ENCODE measurements at places on chromosomes 16 and 17.
A peak's percentile ranks its signal among the peaks of the same experiment; 100 is the strongest.

GRCh38 chr16:49800876-49801275 is 55.0 kb downstream of the ZNF423 start:
- no peak for DNase-seq

GRCh38 chr17:983921-984320 is 4.3 kb upstream of the NXN start:
- DNase-seq = no peak

- DNase-seq = peak; percentile 23
Measured at GRCh38 chr17:68057531-68057952, 22.0 kb downstream of the KPNA2 start.

- DNase-seq = no peak
Measured at GRCh38 chr17:42568341-42569111, 1.6 kb downstream of the MLX start.

DNA sequence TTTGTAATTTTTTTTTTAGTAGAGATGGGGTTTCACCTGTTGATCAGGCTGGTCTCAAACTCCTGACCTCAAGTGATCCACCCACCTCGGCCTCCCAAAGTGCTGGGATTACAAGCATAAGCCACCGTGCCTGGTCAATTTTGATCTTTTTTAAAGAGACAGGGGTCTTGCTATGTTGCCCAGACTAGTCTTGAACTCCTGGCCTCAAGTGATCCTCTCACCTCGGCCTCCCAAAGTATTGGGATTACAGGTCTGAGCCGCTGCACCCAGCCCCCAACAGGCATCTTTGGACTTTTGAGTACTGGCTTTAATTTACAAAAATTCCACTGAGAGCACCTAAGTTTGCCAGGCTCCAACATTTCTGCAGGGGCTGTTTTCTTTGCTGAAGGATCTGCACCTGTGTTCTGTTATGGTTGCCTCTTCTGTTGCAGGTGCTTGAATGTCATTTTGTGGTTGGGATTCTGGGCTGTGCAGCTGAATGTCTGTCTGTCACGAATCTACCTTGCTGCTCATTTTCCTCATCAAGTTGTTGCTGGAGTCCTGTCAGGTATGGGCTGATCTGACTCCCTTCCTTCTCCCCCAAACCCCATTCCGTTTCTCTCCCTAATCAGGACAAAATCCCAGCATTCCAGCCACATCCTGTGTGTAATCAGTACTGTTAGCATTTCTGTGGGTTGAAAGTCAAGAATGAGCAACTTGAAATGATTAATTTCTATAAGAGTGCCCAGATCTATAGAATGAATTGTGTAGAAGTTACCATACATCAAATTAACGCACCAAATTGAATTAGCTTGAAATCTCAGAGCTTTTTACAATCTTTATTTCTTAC is 8.5 kb downstream of the G6PC1 start:
- no peak for DNase-seq

DNA sequence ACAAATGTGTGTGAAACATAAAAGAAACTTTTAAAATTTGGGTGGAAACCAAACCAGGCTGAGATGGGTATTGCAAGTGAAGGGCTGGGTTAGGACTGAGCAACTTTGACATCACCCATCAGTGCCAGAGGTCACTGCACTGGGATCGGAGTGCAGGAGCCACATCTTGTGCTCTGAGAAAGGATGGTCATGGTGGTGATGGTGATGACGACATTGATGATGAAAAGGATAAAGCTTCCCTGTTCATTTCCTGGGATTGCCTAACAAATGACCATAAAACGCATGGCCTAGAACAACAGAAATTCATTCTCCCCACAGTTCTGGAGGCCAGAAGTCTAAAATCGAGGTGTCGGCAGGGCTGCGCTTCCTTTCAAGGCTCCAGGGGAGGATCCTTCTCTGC is 324.0 kb downstream of the MAF start:
- no peak for DNase-seq

DNA sequence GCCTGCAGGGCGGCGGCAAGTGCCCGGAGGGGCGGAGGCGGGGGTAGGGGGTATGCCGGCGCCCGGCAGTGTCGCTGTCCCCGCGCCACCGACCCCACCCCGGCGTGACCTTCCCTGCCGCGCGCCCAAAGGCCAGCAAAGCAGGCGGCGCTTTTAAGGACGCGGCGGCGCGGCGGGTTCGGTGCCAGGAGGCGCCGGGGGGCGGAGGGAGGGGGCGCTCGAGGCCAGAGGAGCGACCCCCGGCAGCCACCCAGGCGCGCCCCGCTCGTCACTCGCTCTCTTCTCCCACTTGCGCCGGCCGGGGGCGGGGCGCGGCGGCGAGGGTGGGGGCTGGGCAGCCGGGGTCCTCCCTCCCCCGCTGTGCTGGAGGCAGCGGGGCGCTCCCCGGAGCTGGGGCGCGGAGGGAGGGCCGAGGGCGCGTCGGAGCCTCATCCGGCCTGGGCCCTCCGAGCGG is 8.6 kb upstream of the BAHCC1 start:
- no peak for DNase-seq

- no peak for DNase-seq
Measured at GRCh38 chr16:64880994-64881393, 240.9 kb downstream of the CDH11 start.

GRCh38 chr17:43439041-43439440 is 40.2 kb downstream of the ARL4D start:
- DNase-seq = no peak

GRCh38 chr16:27849621-27850020 is 213.9 kb downstream of the GSG1L start:
- DNase-seq = no peak

DNA sequence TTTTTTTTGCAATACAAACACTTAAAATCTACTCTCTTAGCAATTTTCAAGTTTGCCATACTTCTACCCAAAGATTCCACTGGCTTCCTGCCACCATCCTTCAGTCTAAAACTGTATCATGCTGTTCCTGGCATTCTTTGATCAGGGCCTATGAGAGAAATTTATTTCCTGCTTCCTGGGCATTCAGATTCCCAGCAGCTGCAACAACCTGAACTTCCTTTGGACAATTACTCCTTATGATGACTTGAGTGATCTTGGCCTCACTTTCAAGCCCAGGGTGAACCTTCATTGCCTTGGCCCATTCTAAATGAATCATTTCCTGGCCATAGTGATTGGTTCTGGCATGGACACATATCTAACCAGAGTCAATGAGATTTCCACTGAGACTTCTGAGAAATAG is 18.0 kb upstream of the MON1B start:
- DNase-seq = no peak

DNA sequence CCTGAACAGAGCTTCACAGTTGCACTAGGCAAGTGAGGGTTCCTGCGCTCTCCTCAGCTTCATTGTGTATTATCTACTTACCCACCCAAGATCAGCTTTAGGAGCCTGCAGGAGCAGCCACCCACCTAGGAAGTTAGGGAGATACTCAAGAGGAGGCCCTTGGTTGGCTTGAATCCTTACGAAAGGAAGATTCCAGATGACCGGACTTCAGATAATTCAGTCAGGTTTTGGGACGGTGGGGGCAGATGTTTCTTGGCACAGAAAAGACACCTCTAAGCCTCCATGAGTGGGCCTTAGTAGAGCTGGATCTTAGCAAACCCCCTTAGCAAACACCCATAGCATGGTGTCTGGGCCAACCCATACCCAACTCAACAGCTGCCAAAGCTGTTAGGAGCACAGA is 2.4 kb upstream of the CBFB start:
- DNase-seq = no peak

DNA sequence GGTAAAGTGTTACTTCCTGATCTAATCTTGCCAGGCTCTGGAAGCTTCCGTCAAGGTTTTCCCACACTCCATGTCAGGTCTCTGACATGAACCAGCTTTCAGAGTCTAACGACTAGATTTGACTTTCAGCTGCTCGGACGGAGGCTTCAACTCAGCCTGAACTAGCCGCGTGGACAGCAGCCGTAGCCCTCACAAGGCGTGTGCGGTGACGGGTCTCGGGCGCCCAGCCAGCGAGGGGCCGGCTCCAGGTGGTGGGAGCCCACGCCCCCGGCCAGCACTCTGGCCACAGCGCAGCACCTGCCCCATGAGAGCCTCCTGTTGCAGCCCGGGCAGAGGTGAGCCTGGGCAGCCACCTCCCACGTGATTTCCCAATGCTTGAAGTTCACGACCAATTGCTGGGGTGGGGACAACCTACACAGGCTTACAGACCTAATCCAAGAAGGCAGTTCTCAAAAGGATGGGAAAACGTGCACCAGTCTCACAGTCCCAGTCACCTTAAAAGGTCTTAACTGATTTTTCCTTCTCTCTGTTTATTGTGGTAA is 45.5 kb downstream of the TBC1D16 start:
- DNase-seq = no peak

DNA sequence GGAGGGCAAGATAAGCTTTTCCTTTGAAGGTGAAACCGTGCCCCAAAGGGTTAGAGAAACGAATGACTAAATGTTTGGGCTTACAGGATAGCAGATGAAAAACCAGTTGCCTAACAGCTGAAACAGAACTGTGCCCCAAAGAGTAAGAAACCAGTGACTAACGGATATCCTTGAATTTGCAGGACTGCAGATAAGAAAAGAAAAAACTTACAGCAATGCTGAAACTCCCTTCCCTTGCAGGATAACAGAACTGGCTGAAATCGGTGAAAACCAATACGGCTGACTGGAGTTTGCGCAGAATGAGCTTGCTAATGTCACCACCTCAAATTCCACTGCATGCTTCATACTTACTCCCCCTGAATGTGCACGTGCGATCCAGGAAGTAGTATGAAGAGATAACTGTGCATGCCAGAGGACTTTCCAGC is 175.2 kb upstream of the NLRP1 start:
- no peak for DNase-seq

GRCh38 chr16:30741461-30741914 is 6.7 kb upstream of the PHKG2 start:
- DNase-seq = no peak

GRCh38 chr16:66959704-66960161 is 1.3 kb upstream of the CES3 start:
- no peak for DNase-seq

DNA sequence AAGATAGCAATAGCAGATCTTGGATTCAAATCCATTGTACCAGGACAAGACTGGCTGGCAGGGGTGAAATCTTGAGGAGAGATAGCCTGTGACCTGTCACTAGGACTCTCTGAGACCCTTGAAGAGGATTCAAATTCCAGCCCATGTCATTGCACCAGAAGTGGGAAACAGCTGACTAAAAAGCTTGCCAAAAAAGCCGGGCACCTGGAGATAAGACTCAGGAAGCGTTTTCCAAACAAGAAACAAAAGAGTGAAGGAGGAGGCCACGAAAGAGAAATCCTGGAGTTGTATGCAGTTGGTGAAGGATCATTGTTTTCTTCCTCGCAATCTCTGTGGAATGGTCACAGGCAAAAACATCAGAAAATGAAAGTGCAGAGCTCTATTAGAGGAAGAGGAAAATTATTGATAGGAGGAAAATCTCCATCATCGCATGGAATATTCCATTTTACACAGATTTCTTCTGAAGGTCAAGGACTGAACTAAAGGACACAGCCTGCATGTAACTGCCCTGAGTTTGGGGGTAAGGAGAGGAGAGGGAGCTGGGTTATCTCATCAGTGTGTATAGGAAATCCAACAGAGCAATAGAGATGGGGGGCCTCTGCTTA is 9.0 kb upstream of the WSB1 start:
- DNase-seq = no peak

DNA sequence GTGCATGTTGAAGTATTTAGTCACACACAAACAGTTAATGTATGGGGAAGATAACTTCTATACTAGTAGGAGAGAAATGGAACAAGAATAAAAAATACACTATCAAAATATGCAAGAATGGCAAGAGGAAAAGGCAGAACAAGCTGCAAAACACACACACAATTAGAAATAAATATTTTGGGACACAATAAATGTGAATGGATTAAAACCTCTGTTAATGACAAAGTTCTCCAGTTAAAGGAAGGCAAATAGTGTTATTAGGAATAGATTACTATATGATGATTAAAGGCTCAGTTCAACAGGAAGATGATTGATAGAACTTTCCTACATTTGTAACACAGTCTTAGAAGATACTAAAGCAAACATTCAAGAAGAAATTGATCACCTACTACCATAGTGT is 106.3 kb upstream of the ZNF750 start:
- no peak for DNase-seq

GRCh38 chr17:79728169-79728907 is 2.4 kb upstream of the ENPP7 start:
- peak; percentile 68 for DNase-seq

- DNase-seq = no peak
Measured at GRCh38 chr16:81036751-81037350, 1.2 kb downstream of the ATMIN start.

DNA sequence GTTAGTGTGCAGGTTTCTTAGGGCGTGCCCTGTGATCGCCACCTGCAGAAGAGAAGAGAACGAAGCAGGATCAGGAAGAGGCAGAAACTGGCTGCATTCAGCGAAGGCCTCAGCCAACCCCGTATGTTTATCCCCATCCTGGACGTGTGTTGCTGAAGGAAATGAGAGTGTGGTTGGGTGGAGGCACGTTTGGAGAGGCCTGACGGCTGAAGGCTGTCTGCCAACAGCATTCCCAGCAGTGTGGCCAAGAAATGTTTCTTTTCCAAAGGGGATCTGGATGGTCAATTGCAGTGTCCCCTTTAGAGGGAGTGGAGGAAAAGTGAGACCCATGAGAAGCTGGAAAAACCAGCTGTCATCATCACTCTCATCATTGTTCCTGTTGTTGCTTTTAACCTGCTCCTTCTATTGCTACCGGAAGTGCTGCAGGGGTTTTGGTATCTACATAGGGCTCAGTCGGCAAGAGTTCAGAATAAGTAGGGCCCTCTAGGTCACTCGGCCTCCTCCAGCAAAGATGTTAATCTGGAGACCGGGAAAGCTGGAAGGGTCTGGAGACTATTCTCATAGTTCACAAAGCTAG is 46.5 kb upstream of the SLC47A1 start:
- no peak for DNase-seq

GRCh38 chr17:69812240-69812837 is 262.7 kb upstream of the KCNJ16 start:
- no peak for DNase-seq

GRCh38 chr16:27676839-27677238 is 126.9 kb downstream of the KATNIP start:
- no peak for DNase-seq

- no peak for DNase-seq
Measured at GRCh38 chr17:59848778-59849177, 44.0 kb downstream of the TUBD1 start.

- DNase-seq = no peak
Measured at GRCh38 chr17:78741644-78742284, 40.3 kb downstream of the CYTH1 start.

DNA sequence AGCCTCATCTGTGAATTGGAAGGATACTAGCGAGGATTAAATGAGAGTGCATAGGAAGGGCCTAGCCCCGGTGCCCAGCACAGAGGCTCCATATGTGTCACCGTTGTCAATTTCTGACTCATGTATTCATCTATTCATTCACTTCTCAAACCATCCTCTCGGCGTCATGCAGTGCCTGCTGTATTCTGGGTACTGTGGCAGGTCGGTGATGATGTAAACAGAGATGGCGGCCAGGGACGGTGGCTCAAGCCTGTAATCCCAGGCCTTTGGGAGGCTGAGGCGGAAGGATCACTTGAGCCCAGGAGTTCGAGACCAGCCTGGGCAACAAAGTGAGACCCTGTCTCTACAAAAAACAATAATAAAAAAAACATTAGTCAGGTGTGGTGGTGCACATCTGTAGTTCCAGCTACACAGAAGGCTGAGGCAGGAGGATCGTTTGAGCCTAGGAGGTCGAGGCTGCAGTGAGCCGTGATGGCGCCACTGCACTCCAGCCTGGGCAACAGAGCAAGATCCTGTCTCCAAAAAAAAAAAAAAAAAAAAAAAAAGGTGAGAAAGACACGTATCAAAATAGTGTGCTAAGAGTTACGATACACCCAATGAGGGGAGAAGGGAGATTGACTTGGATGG is 4.3 kb upstream of the PPP1R1B start:
- no peak for DNase-seq

GRCh38 chr17:72474719-72475477 is 354.1 kb downstream of the SOX9 start:
- DNase-seq = no peak

Data from stimulated activated CD8-positive, alpha-beta memory T cell treated with anti-CD3 and anti-CD28 coated beads, Interleukin-2, amount 100 ng/mL, for 1 hour (primary cell).